Glutamatergic neuron (in vitro differentiated cells): ENCODE measurements at places on chromosomes 5 and 9. TPM values are rescaled to one million over a fixed set of nuclear protein-coding genes. Genes with fewer than 3 reads are reported as not detected.

DNA sequence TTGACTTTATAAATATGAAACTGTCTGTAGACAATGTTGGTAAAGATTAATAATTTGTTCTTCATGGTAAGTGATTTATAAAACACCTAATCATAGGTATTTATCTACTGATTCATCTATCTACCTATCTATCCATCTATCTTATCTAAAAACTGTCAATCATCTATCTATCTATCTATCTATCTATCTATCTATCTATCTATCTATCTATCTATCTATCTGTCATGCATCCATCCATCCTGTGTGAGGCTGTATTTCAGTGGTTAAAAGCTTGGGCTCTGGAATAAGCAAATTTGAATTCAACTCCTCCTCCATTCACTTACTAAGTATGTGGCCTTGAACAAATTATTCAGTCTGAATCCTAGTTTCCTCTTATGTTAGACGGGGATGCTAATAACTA lies 161.9 kb upstream of the GNA14 start:
- peaks cover 2% of the 10 kb centered on the region for H3K27me3 ChIP-seq
- DNase-seq: no peak
- H3K4me1 ChIP-seq: peaks cover 16% of the 10 kb centered on the region

Gene PCDHA9
- 18.9 TPM for total RNA-seq

GRCh38 chr5:178214160-178214803 lies 9.9 kb downstream of the HNRNPAB start:
- peaks cover 4% of the 10 kb centered on the region for H3K27me3 ChIP-seq
- no peak overlapping the region for H3K27ac ChIP-seq
- no peaks in the 10 kb centered on the region for H3K36me3 ChIP-seq
- no peaks in the 10 kb centered on the region for H3K4me1 ChIP-seq

DNA sequence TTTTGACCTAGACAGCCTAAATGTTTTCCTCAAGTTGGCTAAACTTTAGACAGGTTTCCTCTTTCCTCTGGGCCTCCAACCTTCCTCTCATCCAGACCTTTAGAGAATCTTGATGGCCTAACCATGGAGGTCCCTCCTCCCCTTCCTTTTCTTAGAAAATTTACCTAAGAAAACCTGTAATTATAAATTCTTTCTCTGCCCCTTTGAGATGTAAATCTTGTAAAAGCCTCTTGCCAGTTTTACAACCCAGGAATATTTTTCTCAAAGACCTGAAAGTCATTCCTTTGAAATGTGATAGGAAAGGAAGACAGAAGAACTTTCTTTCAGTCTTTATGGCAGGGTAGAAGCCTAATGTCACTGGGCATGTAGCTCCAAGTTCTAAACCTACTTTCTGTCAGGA lies 1752.6 kb upstream of the C9orf72 start:
- H3K4me1 ChIP-seq: no peaks in the 10 kb centered on the region
- no peaks in the 10 kb centered on the region for H3K27me3 ChIP-seq
- H3K27ac ChIP-seq: no peak overlapping the region
- no peak overlapping the region for H3K4me3 ChIP-seq
- no peaks in the 10 kb centered on the region for H3K36me3 ChIP-seq

DNA sequence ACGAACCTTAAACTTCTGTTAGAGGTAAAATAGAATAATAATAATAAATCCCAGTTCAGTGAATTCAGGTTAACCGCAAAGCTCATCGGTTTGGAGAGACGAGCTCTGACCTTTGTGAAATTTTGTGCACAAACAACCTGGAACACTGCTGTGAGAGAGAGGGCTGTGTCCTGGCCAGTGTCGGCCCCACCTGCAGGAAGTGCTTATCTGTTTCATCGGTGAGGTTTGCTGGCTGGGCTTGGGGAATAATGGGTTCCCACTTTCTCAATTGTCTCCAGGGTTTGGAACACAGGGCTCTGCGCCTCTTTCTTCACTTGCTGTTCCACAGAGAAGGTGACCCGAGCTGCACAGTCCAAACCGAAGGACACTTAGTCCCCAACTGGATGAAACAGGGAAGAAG lies 19.3 kb upstream of the CLPTM1L start:
- H3K27ac ChIP-seq: no peak overlapping the region
- peaks cover 2% of the 10 kb centered on the region for H3K27me3 ChIP-seq
- H3K4me3 ChIP-seq: no peak overlapping the region
- no peak for DNase-seq
- H3K36me3 ChIP-seq: no peaks in the 10 kb centered on the region

Gene PCDH1
- 7.9 TPM for total RNA-seq

DNA sequence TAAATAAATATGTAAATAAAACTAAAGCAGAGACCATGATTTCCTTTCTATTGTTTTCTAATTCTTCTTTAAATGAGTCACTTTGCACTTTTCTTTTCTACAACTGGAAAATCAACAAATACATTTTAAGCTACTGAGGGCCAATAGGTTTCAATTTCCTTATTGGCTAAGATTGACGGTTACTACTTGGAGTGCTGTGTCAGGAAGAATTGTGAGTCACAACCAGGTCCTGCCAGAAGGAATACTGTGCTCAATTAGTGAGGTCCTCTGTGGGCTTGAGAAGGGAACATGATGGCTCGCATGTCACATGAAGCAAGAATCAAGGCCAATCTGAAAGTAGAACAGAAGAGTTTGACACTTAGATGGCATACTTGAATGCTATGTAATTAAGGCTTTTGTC lies 110.8 kb downstream of the HMHB1 start:
- H3K36me3 ChIP-seq: no peaks in the 10 kb centered on the region
- no peak overlapping the region for H3K27ac ChIP-seq
- no peak for DNase-seq
- H3K4me1 ChIP-seq: no peaks in the 10 kb centered on the region
- H3K4me3 ChIP-seq: no peak overlapping the region
- no peaks in the 10 kb centered on the region for H3K27me3 ChIP-seq

Gene SLC4A9
- not detected for total RNA-seq

Gene BNC2
- 15.2 TPM for total RNA-seq

Gene TMC1
- total RNA-seq: not detected

Gene COL27A1
- total RNA-seq: 3.9 TPM

- no peaks in the 10 kb centered on the region for H3K27me3 ChIP-seq
- peaks cover 22% of the 10 kb centered on the region for H3K36me3 ChIP-seq
- H3K4me1 ChIP-seq: peaks cover 46% of the 10 kb centered on the region
- DNase-seq: no peak
- H3K27ac ChIP-seq: no peak overlapping the region
- no peak overlapping the region for H3K4me3 ChIP-seq
Measured at GRCh38 chr9:37562826-37563225, 13.4 kb downstream of the FBXO10 start.

GRCh38 chr5:160621526-160621925 lies 199.9 kb downstream of the PTTG1 start:
- DNase-seq: no peak
- H3K4me1 ChIP-seq: peaks cover 5% of the 10 kb centered on the region
- H3K27ac ChIP-seq: no peak overlapping the region
- H3K27me3 ChIP-seq: no peaks in the 10 kb centered on the region

Gene CCDC180
- total RNA-seq: 13.1 TPM

GRCh38 chr5:58740956-58741355 lies 158.1 kb downstream of the RAB3C start:
- no peak for DNase-seq
- H3K27ac ChIP-seq: no peak overlapping the region
- no peaks in the 10 kb centered on the region for H3K27me3 ChIP-seq
- H3K4me1 ChIP-seq: peaks cover under 1% of the 10 kb centered on the region
- H3K4me3 ChIP-seq: no peak overlapping the region
- H3K36me3 ChIP-seq: no peaks in the 10 kb centered on the region

GRCh38 chr9:96241391-96241809 lies 60.6 kb downstream of the HSD17B3 start:
- no peak for DNase-seq
- H3K36me3 ChIP-seq: peaks cover 4% of the 10 kb centered on the region
- no peaks in the 10 kb centered on the region for H3K27me3 ChIP-seq
- H3K27ac ChIP-seq: no peak overlapping the region

DNA sequence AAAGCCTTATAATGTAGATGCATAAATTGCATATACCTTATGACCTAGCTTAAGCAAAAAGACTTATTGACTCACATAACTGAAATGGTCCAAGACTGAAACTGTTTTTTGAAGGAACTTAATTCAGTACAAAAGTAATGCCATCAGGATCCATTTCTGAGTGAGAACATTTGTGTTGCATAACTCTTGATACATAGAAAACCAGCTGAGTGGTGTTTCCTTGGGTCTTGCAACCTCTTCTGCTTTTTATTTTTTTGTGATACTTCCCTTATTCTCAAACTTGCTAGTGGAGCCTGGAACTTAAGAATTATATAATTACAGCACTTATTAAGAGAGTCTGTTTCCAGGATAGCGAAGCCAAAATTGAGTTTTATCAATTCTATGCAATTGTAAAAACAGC lies 272.0 kb downstream of the MAN2A1 start:
- H3K4me3 ChIP-seq: no peak overlapping the region
- no peaks in the 10 kb centered on the region for H3K4me1 ChIP-seq

DNA sequence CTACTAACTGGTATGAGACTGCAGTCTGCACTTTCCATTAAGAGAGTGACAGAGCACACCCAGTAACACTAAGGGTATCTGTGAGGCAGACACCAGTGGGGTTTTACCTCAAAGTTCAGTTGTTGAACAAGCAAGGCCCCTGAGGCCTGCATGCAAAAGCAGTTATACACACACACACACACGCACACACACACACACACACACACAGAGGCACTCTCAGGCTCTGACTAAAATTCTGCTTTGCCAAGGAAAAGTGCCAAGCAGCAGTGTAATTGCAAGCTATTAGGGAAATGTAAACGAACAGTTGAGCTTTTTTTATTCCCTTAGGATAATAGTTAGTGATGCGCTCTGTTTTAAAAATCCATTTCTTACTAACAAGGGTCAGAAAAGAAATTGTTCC lies 377.1 kb downstream of the SPOCK1 start:
- H3K4me1 ChIP-seq: no peaks in the 10 kb centered on the region
- no peaks in the 10 kb centered on the region for H3K27me3 ChIP-seq
- H3K27ac ChIP-seq: no peak overlapping the region
- DNase-seq: peak; percentile 45

- DNase-seq: no peak
- peaks cover 2% of the 10 kb centered on the region for H3K4me1 ChIP-seq
- peaks cover 7% of the 10 kb centered on the region for H3K27me3 ChIP-seq
- no peaks in the 10 kb centered on the region for H3K36me3 ChIP-seq
- no peak overlapping the region for H3K4me3 ChIP-seq
- H3K27ac ChIP-seq: no peak overlapping the region
Measured at GRCh38 chr5:150186137-150186536, 3.7 kb upstream of the SLC6A7 start.

- no peak overlapping the region for H3K27ac ChIP-seq
- no peaks in the 10 kb centered on the region for H3K27me3 ChIP-seq
- no peak for DNase-seq
- H3K36me3 ChIP-seq: no peaks in the 10 kb centered on the region
Measured at GRCh38 chr5:180791611-180792213, 10.9 kb downstream of the MGAT1 start.

Gene PCDHA4
- 29.7 TPM for total RNA-seq

DNA sequence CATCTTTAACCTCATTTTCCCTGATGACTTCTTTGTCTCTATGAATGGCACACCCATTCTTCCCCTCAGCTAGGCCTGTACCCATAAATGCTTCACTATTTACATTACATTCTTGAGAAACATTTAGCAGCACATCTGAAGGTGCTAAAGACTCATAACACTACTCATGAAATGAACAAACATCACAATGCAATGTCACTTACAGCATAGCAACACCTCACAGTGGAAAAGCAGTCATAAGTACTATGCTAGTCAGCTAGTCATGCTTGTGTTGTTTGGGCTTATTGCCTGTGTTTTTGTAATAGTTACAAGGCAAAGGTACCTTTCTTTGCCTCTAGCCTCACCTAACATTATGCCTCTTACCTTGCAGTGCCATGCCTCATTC lies 228.9 kb downstream of the KIAA0825 start:
- H3K36me3 ChIP-seq: no peaks in the 10 kb centered on the region
- peaks cover 2% of the 10 kb centered on the region for H3K4me1 ChIP-seq
- DNase-seq: no peak
- H3K27me3 ChIP-seq: no peaks in the 10 kb centered on the region

- no peak overlapping the region for H3K4me3 ChIP-seq
- no peak for DNase-seq
- H3K27me3 ChIP-seq: peaks cover 2% of the 10 kb centered on the region
Measured at GRCh38 chr5:80917631-80918030, 42.5 kb upstream of the RASGRF2 start.

Gene DROSHA
- 102 TPM for total RNA-seq

DNA sequence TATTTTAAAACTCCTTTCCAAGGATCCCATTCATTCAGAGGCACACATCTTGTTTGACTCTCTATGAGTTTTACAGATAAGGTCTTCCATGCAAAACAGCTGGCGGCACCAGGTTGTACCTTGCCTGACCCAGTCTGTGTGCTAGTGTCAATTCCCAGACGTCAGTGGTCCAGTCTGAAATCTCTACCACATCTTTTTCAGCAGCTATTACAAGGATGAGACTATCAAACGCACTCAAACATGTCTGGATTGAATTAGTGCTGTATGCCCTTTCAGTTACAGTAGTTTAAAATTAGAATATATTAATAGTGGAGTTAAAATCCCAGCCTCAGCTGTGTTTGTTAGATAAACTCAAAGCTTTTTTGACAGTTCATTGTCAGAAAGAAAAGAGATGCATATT lies 11.7 kb downstream of the CDC14B start:
- H3K27me3 ChIP-seq: no peaks in the 10 kb centered on the region
- no peaks in the 10 kb centered on the region for H3K36me3 ChIP-seq
- no peak overlapping the region for H3K4me3 ChIP-seq
- DNase-seq: no peak
- H3K4me1 ChIP-seq: peaks cover 8% of the 10 kb centered on the region
- H3K27ac ChIP-seq: no peak overlapping the region

Gene LOX
- total RNA-seq: 0.27 TPM

Gene FOXD4L5
- total RNA-seq: not detected

Gene SPATA6L
- 0.59 TPM for total RNA-seq

DNA sequence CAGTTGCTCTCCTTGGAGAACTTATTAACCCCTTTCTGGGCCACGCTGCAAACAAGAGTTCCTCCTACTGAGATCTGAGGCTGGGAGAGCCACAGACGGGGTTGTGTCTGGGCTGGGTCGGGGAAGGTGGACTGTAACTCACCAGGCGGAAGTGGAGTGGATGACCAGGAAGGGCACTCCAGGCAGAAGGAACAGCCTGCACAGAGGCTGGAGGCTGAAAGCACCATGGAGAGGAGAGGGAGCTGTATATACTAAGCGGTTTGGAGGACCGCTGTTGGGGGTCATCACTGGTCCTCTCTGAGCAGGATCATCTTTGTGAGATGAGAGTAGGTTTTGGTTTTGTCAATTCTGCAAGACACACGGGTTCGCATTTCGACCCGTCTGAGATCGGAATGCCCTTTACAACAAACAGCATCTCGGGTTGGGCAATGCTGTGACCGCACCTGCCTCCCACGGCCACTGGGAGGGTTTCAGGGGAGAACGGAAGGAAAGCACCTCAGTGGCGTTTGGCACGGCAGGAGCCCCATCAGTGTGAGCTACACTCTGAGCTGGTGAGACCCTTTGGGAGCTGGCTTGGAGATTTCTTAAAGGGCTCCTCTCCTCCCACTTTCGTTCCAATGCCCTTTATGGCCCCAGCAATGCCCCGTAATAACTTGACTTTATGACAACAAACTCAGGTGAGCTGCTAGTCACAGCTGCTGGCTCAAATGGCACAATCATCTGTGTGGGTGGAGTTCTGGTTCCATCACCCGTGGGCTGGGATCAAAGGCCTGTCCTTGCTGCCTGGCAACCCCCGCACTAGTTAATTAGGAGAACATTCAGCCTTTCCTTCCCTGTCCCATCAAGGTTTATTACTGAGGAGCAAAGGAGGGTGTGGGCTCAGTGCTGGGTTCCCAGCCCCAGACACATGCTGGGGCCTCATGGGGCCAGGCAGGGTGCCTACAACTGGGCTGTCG lies 18.7 kb upstream of the NEURL1B start:
- H3K27me3 ChIP-seq: peaks cover 10% of the 10 kb centered on the region
- H3K4me1 ChIP-seq: peaks cover 6% of the 10 kb centered on the region
- no peak overlapping the region for H3K27ac ChIP-seq
